Esophagus squamous epithelium (tissue), 5 donors: ENCODE measurements at places on chromosomes 6 and 20.

DNA sequence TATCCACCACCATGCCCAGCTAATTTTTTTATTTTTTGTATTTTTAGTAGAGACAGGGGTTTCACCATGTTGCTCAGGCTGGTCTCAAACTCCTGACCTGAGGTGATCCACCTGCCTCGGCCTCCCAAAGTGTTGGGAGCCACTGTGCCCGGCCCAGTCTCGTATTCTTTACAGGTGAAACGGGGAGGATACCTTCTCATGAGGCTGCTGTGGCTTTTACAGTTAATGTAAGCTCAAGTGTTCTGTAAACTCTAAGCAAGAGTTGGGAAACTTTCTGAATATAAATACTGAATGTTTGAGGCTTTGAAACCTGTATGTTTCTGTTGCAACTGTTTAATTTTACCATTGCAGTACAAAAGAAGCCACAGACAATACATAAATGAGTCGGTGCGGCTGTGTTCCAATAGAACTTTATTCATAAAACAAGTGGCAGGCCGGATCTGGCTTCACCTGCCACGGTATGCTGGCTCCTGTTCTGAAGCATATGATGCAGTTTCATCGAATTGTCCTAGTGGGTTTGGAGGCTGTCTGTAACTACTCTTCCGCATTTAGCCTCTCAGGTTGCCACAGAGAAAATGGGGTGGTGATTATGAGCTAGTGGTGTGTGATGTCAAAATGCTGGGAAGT lies 192.5 kb upstream of the ZFP64 start:
- no peak for DNase-seq

DNA sequence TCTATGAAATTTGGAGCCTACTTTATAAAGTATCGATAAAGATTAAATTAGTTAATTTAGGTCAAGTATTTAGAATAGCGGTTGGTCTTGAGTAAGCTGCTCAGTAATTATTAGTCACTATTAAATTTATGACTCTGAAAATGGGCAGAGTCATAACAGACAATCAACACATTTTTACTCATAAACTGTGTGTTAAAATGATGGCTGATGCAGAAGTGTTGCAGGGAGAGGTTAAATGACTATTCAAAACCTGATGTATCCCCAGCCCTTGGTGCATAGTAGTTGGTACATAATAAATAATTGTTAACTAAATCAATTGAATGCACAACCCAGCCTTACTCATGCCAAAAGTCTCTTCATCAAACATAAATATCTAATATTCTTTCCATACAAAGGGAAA lies 30.6 kb downstream of the HIVEP2 start:
- no peak for DNase-seq

- DNase-seq, result no peak
Measured at GRCh38 chr20:6884114-6884513, 116.6 kb downstream of the BMP2 start.

- no peak for DNase-seq
Measured at GRCh38 chr6:70103798-70104197, 199.1 kb downstream of the COL9A1 start.
